CD4-positive, alpha-beta T cell treated with Interleukin-4 for 1 hour (primary cell): ENCODE measurements at places on chromosomes 1 and 21.

DNA sequence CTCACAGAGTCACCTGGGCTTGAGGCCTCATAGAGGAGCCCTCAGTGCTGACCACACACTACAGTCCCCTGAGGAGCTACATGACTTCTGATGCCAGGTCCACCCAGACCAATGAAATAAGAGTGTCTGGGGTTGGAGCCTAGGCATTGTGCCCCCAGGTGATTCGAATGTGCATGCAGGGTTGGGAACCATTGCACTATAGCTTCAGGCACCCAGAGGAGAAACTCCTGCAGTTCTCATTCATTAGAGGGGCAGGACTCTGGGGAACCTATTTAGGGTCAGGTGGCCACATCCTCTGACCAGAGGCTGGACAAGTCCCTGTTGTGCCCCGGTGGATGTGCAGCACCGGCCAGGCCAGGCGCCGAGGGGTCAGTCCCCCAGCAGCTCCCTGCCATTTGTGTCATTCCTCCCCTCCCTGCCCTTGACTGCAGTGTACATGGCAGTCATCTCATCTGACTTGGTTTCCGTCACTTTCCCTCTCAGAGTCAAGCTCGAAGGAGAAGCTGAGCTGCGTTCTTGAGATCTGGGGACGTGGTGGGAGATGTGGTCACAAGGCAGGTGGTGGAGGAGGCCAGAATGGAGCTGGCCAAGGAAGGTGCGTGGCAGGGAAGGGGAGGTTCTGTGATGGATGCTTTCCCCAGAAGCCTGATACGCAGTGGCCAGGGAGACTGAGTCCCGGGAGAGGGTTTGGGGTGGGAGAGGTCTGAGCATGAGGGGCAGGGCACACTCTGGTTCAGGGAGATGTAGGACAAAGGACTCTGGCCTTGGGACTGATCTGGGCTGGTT, 6.4 kb downstream of the CLDN19 start:
- no peak for DNase-seq

GRCh38 chr1:1232796-1233566, 944 bp downstream of the B3GALT6 start:
- DNase-seq: no peak

DNA sequence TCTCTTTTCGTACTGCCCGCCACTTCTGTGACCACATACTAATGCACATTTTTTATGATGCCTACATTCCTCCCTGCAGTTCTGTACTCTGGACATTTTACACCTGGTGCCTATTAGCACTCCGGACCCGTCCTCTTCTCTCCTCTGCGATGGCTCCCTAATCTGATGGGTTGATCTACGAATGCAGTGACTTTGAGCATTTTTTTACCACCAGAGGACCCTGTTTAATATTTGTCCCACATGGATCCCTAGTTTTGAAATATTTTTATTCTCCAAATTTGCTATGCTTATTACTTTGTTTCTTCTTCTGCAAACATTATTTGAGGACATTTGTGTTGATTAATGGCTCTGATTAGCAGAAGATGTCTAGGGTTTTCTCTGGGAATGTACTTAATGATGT, 5.2 kb downstream of the PPFIA4 start:
- DNase-seq: no peak

- no peak for DNase-seq
Measured at GRCh38 chr1:30290581-30290980, 432.8 kb downstream of the MATN1 start.

DNA sequence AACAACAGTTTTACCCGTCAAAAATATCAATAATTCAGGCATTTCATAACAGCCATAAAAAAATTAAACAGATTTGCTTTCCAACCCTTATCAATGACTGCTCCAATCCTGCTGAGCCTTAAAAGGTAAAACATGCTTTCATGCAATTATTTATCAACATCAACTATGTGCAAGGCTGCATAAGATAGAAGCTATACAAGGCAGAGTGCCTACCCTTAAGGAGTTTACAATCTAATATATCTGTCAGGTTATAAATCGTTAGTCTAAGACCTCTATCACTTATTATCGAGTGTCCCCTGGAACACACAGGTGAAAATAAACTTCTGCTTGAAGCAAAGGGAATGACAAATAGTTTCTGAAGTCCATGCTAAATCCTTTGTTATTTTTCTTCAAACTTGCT, 1.8 kb downstream of the ERRFI1 start:
- DNase-seq: no peak

DNA sequence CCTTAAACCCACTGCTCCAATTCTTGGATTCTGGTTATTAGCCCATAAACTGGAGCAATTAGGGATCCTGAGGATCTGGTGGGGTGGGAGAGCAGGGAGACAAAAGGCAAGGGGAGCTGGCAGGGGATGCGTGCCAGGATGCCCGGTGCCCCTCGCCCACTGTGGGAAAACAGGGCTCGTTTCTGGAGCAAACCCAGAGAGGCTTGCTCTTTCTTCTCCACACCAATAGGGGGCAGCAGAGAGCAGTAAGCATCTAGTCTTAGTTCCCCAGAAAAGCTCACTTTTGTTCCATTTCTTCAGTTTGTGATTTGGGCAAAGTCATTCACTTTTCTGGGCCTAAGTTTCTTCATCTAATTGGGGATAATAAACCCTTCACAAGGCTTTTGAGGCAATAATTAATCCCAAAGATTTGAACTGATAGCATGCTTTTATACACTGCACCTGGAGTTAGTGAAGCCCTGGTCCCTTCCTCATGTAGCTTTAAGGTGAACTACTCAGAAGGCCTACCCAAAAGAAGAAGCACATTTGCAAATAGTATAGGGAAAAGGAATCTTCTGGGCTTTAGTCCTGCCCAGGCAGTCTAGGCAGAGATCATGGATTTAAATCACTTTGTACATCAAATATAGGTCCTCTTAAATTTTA, 160.6 kb upstream of the USP24 start:
- no peak for DNase-seq

- no peak for DNase-seq
Measured at GRCh38 chr1:226026833-226027232, 27.7 kb upstream of the SDE2 start.

- no peak for DNase-seq
Measured at GRCh38 chr1:180997843-180998504, 24.7 kb downstream of the STX6 start.

DNA sequence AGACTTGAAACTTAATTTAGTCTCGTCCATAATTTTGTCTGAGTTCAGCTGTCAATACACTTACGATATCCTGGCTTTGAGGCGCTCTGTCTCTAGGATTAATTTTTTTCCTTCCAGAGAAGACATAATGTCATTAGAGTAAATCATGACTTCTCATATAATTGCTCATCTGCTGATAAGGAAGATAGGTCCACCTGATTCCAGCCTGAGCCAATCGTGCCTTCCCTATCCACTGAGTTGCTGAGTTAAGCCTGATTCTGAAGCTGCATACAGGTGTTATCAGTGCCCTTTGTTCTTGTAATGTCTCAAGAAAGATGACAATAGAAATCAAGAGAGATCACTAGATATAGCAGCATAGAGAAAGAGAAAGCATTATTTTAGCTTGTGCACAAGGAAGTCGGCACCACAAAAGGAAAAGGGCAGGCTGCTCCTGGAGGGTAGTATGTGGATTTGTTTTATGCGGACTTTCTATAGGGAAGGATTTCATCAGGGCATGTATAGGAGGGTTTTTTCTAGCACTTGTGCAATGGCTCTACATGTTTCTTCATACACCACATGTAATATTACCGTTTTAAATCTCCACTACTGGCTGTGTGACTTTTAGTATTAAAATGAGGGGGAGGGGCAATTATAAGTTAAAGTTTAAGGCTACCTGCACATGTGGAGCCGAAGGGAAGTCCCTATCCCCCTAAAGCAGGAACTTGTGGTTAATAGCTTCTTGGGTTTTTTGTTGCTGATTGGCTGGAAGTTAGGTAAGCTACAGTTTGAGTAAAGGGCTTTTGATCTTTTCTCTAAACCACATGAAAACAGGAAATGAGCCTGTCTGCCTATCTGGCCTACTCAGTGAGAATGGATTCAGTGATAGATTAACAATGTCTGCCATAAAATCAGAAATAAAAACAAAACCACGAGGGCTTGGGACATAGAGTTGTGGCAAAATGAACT, 133.4 kb downstream of the PLPPR5 start:
- peak; percentile 76 for DNase-seq

- no peak for DNase-seq
Measured at GRCh38 chr1:15173863-15174614, 20.5 kb downstream of the TMEM51 start.

DNA sequence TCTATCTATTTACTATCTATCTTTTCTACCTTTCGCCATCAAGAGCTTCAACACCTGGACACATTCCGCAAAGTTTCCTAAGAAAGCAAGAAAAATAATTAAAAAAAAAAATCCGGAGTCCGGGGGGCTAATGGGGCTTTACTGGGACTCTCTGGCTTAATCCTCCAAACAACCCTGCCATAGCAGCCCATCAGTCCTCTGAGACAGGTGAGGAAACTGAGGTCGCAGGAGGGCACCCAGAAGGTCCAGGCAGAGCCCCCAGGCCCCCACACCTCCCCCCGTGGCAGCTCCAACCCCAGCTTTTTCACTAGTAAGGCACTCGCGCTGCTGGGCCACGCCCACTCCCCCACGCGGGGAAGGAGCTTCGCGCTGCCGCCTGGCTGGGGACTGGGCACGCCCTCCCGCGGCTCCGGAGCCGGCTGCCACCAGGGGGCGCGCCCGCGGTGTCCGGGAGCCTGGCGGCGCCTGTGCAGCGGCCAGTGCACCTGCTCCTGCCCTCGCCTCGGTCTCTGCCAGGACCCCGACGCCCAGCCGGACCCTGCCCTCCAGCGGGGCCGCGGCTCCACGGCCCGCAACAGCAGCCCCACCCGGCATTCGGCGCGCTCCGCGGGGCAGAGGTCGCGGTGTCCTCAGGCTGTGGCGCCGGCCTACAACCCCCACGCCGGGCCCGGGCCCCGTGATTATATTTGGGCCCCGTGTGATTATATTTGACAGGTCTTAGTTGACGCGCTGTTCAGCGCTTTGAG, 54.1 kb upstream of the SAMD11 start:
- DNase-seq: peak; percentile 87

- no peak for DNase-seq
Measured at GRCh38 chr1:85087659-85088407, 39.5 kb upstream of the MCOLN3 start.

DNA sequence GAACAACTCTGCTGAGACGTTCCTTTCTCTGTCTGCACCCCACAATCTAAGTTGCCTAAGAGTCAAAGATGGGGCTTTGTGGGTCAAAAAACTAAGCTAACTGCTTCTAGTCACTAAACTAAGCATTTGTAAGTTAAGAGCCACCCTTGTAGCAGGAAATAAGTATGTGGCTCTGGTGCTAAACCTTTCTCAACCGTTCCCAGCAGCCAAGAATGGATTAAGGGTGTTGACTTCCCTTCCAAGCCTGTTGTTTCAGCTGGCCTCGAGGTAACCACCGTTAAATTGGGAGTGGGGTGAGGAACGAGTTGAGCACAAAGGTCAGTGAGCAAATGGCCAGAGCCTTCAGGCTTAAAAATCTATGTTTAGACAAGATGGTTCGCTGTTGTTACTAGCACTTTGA, 169.1 kb downstream of the TRIM33 start:
- peak; percentile 24 for DNase-seq

- DNase-seq: no peak
Measured at GRCh38 chr1:78836726-78837125, 169.8 kb downstream of the ADGRL4 start.

DNA sequence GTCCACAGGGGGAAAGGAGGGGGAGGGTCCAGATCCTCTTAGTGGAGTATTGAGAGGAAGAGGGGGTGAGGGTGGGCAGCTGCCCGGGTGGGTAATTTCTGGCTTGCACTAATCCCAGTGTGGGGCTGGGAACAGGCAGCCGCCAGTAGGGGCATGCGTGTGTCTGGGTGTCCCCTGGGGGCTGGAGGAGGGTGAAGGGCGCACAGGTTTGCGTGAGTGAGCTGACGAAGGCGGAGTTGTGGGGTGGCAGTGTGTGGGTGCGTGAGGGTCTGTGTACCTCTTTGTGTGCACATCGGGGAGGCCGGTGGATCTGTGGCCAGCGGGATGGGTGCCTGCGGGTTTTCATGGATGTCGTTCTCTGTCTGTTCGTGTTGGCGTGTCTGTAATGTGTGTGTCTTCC, 97.3 kb downstream of the PAX7 start:
- no peak for DNase-seq

DNA sequence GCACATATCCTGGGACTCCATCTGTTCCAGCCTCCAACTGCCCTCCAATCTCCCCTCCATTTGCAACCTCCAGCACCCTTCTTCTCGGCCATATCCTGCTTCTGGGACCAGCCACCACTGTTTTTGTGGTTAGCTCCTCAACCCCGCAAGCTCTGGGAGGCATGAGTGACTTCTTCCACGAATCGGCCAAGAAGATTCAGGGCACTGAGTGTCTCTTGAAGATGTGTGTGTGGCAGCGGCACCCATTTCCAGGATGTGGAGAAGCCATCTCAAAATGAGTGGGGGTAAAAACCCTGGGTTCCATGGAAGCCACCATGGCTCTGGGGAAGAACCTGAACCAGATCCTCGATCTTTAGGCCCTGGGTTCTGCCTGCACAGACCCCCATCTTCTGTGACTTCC, 194.6 kb downstream of the SLC45A1 start:
- DNase-seq: no peak

GRCh38 chr21:22791986-22792560, 1793.9 kb downstream of the NCAM2 start:
- peak; percentile 35 for DNase-seq

GRCh38 chr1:221643404-221644144, 98.3 kb downstream of the DUSP10 start:
- DNase-seq: no peak

- no peak for DNase-seq
Measured at GRCh38 chr1:66931590-66931989, 6.8 kb downstream of the MIER1 start.

GRCh38 chr1:218705911-218706893, 361.1 kb downstream of the TGFB2 start:
- DNase-seq: no peak

- DNase-seq: no peak
Measured at GRCh38 chr1:9376430-9376829, 83.7 kb downstream of the SPSB1 start.

DNA sequence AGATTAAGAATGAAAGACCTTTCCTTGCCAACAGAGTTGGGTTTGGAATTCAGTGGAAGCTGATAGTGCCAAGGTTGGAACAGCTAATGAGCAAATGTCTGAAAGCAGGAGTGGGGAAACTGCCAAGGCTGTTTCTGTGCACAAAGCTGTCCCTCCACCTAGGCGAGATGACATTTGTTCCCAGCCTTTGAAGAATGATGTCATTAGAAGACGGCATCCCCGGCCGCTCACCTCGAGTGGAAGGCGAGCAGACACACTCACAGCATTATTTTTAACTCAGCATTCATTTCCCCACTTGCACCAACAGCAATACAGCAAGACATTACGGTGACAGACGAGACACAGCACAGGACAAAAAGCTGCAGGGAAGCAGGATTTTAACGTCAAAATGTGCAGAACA, 463.9 kb downstream of the PCP4 start:
- DNase-seq: no peak

DNA sequence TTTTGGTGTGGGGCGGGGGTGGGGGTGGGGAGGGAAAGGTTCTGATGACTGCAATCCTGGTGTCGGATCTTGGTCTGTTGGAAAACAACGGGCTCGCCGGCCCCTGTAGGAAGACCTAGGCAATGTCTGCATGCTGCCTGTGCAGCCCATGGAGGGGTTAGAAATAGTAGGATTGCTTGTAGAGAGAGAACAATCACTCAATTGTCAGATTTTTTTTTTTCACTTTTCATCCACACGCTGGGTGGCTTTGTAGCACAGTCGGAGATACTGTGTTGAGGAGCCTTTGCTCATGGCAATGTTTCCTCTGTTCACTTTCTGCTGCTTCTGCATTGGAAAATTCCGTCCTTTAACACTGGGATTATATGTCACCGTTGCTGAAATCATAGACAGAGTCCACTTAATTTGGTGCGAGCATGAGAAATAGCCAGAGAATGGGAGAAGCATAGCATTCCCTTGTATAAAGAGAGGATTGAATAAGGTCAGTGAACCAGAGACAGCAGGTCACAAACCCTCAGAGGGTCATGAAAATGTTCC, 107.5 kb downstream of the MRPS6 start:
- no peak for DNase-seq
